Stimulated activated CD4-positive, alpha-beta T cell treated with anti-CD3 and anti-CD28 coated beads, TNF-alpha, amount 100 ng/mL, for 1 hour (primary cell): ENCODE measurements at places on chromosomes 12 and 14.

- DNase-seq, result no peak
Observed at GRCh38 chr12:93316623-93316971, 61.1 kb upstream of the NUDT4 start.

GRCh38 chr12:132154341-132154761, 10.1 kb downstream of the NOC4L start:
- no peak for DNase-seq

GRCh38 chr14:77238356-77238755, 32.6 kb downstream of the NGB start:
- no peak for DNase-seq

- DNase-seq, result no peak
Observed at GRCh38 chr12:76219806-76220205, 128.4 kb downstream of the BBS10 start.

- DNase-seq, result no peak
Observed at GRCh38 chr12:14239935-14240872, 125.3 kb upstream of the ATF7IP start.

DNA sequence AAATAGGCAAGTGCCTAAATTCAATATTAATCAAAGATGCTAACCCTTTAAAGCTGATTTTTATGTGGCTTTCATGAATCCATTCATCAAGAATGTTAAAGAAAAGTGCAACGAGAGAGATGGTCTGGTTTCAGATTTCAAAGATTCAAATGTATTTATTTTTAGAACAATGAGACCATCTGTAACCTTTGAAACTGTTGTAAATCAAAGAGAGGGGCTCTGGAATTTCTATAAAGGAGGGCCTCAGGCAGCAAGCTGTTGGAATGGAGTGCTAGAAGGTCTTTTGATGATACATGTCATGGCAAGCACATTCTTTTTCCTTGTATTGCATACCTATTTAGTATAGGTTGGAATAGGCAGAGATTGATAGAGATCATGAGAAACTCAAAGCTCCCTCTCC, 433.0 kb downstream of the LRIG3 start:
- no peak for DNase-seq
